ENCODE measurements at places on chromosomes 4 and X.

GRCh38 chr4:9895333-9895705 is 113.9 kb downstream of the DRD5 start:
- DNase-seq, result no peak

GRCh38 chr4:181685911-181686310 is 557.3 kb upstream of the TENM3 start:
- DNase-seq, result no peak

DNA sequence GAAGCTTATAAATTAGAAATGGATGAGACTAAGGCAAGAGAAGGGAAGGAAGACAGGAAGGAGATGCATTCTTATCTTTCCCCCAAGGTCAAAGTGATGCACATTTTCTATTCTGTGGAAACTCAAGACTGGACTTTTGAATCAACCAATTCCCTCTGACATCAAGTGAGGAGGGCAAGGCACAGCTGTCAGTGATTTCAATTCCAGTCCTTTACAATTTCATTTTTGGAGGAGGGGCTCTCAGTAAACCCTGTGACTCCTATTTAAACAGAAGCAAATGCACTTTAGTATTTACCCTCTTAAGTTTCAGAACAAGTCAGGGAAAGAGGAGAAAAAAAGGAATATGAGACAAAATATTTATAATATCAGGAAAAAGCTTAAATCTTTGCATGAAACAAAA is 134.0 kb downstream of the MGST2 start:
- DNase-seq, result no peak

GRCh38 chr4:107950746-107951540 is 19.6 kb downstream of the CYP2U1 start:
- DNase-seq, result no peak

DNA sequence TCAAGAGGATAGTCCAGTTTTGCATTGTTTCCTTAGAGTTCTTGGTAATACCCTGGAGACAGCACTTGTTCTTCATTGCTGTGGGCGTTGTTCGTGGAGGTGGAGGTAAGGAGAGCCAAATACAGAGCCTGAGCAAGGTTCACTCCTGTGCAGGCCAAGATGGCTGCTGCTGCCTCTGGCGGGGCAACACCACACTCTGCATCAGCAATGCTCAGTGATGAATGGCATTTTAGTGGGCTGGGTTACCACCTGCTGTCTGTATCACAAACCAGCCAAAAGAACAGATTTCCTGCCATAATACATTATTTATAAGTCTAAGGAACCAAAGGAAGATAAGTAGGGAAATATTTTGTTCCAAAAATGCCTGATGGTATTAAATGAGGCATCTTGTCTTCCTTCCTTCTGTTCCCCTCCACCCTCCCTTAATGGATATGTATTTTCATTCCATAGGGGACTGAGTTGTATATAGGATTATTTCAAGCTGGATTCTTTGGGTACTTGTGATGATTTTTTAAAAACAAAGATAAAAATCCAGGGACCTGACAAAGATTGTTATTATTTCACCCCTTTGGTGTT is 61.6 kb upstream of the LIMCH1 start:
- no peak for DNase-seq

GRCh38 chr4:6349896-6350603 is 80.4 kb downstream of the WFS1 start:
- no peak for DNase-seq

- DNase-seq, result no peak
These were observed 79.8 kb downstream of the CCNG2 start for GRCh38 chr4:77236806-77237205.

DNA sequence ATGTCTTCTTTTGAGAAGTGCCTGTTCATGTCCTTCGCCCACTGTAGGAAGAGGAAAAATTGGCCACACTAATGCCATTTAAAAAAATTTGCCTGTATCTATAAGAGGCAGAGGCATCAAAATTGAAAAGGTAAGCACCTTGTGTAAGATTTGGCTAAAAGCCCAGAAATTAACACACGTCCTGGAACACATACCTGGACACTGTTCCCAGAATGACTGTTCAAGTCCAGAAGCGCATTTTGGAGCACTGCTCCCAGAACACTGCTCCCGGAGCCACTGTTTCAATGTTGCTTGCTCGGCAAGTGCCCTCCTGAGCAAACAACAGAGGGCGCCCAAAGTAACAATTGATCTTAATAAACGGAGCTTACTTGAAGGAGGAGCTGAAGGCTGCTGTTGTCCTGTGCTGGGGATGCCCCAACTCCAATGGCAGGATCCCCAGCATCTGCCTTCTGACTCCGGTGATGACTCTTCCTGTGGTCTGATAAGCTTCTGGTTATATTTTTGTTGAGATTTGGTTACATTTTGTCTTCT is 1958.6 kb downstream of the C4orf33 start:
- DNase-seq, result no peak

DNA sequence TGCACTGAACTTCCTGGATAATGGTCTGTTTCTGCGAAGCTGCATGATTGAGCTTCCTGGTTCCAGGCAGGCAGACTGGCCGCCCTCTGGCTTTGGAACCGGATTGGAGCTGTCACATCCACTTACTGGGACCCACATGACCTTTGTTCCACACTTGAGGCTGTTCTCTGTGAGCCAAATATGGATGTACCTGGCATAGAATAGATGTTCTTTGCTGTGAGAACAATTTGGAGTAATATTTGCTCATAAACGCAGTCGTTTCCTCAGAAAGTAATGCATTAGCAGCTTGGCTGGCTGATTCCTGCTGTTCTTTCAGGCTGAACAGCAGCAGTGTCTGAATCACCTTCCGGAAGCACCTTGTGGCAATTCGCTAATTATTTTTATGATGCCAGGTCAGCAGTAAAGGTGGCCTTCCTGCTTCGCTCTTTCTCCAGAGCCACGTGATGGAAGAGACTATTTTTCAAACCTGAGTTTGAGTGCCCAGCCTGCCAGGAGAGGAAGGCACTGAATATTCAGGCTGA is 78.1 kb upstream of the BOD1L1 start:
- no peak for DNase-seq

GRCh38 chr4:168019019-168019651 is 73.2 kb upstream of the ANXA10 start:
- no peak for DNase-seq

DNA sequence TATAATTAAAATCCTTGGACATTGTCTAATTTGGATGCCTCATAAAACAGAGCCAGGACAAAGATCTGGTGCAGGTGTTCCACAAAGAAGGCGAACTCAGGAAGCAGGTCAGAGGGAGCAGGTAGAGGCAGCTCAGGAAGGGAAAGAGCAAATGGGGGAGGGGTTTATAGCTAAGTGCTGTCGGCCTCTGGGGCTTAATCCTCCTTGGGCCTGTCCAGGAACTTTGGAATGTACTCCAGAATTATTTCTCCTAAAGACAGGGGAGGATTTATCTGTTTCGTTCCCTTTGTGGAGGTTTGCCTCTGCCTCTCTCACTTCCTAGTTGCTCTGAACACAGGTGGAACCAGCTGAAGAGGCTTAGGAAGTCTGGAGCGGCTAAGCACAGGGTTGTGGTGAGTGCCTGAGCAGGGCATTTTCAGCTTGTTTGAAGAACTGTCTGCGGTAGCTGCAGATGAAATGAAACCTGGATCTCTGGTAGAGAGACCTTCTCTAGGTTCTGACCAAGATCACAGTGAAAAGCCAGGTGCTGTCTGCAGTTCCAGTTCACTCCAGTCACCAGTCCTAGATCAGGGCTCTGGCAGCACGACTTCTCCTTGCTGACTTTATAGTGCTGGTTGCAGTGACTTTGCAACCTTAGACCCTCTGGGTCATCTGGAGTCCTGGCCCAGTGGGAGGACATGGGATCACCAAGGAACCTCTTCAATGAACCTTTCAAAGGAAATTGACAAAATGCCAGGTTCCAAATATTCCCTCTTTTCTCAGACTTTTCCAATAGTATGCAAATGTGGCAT is 519.2 kb downstream of the PCDH10 start:
- peak; percentile 37 for DNase-seq

GRCh38 chrX:109681475-109682081 is 51.5 kb downstream of the ACSL4 start:
- DNase-seq, result no peak

- DNase-seq, result no peak
These were observed 822 bp upstream of the SGMS2 start for GRCh38 chr4:107823870-107824349.

DNA sequence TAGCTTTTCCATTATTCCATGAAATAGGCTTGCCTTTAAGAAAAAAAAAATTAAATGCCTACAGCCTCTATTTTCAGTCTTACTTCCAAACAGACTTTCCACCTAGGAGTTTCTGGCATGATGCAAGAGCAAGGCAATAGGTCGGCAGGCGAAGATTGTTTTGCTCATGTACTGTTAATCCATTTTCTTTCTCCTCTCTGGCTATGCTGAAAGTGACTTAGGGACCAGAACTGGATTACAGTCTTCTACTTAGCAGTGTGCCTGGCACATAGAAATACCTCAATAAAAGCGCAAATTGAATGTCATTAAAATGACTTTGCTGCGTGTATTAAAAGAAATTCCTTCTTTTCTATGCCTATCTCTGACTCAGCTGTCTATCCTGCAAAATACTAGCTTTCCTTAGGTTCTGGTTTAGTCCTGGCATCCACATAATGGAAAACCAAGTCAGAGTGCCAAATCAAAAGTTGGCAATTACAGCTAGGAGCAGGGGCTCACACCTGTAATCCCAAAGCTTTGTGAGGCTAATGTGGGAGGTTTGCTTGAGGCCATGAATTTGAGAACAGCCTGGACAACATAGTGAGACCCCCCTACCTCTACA is 51.9 kb downstream of the CC2D2A start:
- DNase-seq, result no peak

DNA sequence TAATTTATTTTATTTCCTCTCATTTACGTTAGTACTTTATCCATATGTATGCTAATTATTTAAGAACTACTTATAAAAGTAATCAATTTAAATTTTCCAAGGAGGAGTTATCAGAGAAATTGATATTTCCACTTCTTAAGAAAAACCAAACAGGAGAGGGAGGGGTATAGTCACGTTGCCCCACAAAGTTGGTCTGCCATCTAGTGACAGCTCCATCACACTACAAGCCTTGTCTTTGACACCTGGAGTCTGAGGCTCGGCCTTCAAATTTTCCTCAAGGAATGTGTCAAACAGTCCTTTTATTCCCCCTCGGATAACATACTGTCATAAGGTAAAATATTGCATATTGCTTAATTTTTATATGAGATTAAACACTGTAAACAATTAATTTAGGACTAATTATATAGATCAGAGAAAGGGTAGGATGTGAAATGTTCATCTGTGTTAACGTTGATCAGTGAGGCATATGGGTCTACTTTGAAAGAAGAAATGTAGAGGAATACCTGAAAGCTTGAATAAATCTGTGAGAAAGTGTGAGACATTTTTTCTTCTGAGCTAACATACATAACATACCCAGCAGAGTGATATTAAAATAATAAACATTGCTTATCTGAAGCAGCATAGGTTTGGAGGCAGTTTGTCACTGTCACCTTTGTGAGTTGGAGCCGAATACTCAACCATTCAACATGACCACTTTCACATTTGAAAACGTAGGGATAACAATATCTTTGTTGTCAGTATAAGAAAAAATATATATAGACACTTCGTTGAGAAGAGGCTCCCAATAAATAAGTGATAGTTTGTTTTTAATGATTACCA is 114.4 kb downstream of the GLRA3 start:
- DNase-seq, result peak; percentile 8

DNA sequence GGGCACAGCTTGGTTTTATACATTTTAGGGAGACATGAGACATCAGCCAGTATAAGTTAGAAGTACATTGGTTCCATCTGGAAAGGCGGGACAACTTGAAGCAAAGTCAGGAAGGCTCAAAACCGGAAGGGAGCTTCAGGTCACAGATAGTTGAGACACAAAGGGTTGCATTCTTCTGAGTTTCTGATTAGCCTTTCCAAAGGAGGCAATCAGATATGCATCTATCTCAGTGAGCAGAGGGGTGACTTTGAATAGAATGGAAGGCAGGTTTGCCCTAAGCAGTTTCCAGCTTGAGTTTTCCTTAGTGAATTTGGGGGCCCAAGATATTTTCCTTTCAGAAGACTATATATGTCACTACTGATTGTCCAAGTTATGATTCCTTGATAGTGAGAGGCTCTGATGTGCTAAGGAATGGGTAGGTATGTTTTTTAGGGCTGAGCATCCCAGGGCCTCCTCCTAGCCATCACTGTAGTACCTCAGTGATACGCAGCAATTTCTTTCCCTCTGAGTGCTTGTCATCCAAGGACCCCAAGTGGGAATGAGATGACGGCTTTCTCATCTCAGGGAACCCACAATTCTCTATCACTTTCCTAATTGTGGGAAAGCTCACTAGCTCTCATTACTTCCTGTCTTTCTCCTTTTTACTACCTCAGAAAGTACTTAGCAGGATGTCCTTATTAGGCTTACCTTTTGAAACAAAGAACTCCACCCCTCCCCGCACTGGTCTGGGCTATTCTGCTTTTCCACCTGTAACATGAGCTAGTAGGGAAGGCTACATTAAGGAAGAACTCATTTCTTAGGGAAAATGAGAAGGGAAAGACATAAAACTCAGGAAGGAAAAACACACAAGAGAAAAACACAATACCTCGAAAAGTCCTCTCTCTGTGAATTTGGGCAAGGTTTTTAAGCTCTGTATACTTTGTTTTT is 632.7 kb downstream of the RAPGEF2 start:
- DNase-seq, result peak; percentile 2

DNA sequence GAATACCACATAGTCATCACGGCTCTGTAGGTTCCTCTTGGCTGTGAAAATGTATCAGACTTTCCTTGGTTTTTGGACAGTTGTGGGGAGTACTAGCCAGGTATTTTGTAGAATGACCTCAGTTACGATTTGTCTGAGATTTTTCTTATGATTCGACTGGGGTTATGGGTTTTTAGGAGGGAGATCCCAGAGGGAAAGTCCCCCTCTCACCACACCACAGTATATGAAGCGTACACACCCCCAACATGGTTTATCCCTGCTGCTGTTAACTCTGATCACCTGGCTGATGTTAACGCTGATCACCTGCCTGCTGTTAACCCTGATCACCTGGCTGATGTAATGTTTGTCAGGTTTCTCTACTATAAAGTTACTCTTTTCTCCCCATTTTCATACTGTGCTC is 72.6 kb downstream of the ANAPC4 start:
- no peak for DNase-seq

GRCh38 chr4:168163106-168163505 is 70.8 kb downstream of the ANXA10 start:
- DNase-seq, result no peak

All from NCI-H510A treated with DMSO at 0.1 percent for 48 hours (cell line).